Stimulated activated CD8-positive, alpha-beta memory T cell treated with anti-CD3 and anti-CD28 coated beads, Interleukin-4, amount 100 ng/mL, for 24 hours (primary cell): ENCODE measurements at places on chromosomes 5 and 9.

DNA sequence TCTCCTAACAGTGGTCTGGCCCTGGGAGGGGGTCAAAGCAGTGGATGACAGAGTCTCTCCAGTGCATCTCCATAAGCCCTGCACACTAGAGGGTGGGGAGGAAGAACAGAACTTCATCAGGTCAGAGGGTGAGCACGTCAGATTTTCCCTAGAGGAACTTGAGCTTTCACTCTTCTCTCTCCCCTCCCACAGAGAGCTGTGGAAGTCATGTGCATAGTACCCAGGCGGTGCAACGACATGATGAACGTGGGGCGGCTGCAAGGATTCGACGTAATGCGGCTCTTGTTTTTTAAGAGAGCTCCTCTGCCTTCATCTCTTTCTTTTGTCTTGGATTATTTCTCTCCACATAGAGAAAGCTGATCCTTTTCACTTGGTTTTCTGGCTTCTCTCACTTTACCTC, 100.2 kb upstream of the OTULINL start:
- DNase-seq, result no peak

DNA sequence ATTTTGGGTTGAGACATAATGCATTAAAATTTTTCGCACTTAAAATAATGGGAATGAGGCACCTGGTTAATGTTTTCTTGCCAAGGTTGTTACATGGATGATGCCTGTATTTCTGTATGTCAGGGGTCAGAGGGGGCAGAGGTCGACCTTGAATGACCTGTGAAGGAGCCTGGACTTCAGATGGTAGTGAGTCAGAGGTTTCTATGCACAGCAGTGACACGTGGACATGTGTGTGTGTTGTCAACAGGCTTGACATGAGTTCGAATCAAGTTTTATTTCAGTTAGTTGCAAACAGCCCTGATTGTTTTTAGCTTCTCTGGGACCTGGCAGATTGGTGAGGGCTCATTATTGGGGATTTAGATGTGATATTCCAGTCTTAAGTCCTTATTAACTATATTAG, 3.6 kb downstream of the IL5 start:
- DNase-seq, result no peak

DNA sequence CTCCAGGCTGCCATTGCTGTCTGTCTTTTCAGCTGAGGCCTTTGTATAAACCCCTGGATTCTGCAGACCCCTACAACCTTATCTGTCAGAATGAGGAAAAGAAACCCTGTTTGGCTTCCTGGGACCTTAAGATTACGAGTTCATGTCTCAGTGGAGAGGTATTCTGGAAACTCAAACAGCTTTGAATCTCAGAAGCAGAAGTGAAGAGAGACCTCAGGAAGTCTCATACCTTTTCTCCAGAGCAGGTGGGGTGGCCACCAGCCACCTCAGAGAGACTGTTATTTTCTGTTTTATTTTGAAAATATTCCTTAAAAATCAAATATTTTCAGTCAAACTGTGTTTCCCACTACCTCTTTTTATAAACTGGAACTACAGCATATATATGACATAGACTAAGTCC, 457.5 kb downstream of the TMEM232 start:
- DNase-seq, result no peak

DNA sequence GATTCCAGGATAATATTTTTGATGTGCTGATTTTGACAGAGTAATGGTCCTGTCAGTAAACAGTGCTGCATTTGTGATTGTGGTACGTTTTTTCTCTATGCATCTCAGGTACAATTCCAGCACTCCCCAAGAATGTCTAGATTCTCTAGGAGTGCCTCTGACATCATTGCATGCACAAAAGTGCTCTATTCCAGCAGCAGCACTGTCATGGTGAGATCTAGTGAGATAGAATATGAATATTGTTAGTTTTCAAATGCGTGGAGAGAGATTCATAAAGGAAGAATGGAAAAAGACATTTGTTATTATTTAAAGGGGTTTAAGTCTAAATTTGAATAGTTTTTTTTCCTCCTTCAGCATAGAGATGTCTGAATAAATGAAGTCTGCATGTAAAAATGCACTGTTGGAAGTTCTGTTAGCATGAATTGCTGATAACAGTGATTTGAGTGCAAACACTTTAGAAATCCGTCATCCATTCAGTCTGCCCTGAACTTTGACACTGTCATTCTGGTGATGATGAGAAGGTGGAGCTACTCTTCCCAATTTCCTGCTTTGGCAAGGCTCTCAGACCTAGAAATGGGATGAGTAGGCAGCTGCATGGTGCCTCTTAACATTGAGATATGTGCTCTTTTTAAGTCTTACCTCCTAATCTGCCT, 84.6 kb downstream of the GAPVD1 start:
- DNase-seq, result no peak

- no peak for DNase-seq
These were observed 48.9 kb downstream of the MED27 start for GRCh38 chr9:132030626-132031325.

- no peak for DNase-seq
These were observed 32.1 kb downstream of the PIK3R1 start for GRCh38 chr5:68247627-68248026.

GRCh38 chr9:89362647-89363310, 44.5 kb downstream of the SECISBP2 start:
- no peak for DNase-seq

GRCh38 chr5:151686674-151687407, at the start of gene SPARC:
Gene SPARC, minus strand, starts transcription at chr5:151686915. Its CDS starts 10,727 bp downstream, at chr5:151676188.
- DNase-seq, result no peak

DNA sequence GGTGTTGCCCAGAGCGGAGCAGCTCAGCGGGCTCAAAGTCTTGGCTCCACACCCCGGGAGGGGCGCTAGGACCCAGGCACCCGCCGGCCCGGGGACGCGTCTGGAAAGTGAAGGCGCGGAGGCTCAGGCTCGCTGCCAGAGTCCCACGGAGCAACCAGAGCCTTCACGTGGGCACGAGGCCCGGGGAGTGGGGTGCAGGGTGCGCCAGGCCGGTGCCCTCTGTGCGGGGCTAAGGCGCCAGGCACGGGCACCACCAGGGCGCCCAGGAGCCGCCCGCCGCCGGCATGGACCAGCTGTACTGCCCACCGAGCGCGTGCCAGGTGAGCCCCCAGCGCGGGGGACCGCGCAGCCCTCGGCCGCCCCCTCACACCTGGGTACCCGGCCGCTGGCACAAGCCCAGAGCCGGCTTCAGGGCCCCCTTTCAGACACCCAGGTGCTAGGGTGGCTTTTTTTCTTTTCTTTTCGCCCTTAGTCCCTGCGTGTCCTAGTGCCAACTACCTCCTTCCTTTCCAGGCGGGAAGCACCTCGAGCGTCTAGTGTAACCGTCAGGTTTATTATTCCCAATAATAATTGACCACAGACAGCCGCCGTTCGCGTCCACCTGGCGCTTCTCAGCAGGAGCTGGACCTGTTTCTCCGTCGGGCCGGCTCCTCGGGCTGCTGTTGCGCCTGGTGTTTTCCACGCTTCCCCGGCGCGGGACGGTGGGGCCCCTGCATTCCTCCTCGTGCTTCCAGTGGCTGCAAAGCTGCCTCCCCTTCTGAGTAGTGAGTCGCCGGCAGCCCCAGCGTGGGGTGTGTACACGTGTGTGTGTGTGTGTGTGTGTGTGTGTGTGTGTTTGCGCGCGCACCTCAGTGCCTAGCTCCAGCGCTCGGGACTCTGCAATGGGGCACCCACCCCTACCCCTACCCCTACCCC, 30.1 kb upstream of the PDE8B start:
- no peak for DNase-seq

- no peak for DNase-seq
These were observed 861 bp downstream of the NTRK2 start for GRCh38 chr9:84670138-84671041.

DNA sequence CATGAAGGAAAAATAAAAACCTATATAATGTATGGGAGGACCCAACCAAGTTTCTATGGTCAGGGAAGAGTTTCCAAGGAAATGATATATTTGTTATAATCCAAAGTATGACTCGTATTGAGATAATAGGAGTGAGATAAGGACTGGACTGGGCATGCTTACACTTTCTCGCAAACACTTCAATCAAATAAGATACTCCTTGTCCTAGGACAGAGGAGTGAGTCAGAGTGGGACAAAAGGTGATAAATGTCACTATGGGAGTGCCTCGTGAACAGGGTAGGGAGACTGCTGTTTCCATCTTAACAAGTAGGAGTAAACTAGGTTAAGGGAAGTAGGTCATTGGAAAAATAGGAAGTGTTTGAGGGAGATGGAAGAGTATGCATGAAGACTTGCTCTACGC, 47.2 kb downstream of the MACIR start:
- no peak for DNase-seq

DNA sequence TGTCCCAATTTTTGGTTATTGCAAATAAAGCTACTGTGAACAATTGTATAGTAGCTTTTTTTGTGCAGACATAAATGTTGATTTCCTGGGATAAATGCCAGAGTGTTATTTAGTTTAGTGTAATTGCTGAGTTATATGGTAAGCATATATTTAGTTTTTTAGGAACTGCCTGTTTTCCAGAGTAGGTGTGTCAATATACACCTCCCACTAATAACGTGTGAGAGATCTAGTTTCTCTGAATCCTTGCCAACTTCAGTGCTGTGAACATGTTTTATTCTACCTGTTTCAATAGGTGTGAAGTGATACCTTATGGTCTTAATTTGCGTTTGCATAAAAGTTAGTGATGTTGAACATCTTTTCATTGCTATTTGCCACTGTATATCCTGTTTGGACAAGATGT, 9.1 kb upstream of the OR2S2 start:
- DNase-seq, result no peak

GRCh38 chr5:127840198-127840524, 137.0 kb downstream of the CCDC192 start:
- DNase-seq, result no peak

- DNase-seq, result no peak
These were observed 459.4 kb upstream of the NMUR2 start for GRCh38 chr5:152864447-152864846.

GRCh38 chr9:38422555-38423260, 1.5 kb downstream of the IGFBPL1 start:
- DNase-seq, result no peak

GRCh38 chr5:133797167-133797566, 171.3 kb downstream of the C5orf15 start:
- DNase-seq, result no peak

- no peak for DNase-seq
These were observed 71.0 kb downstream of the C5orf15 start for GRCh38 chr5:133897431-133897830.

DNA sequence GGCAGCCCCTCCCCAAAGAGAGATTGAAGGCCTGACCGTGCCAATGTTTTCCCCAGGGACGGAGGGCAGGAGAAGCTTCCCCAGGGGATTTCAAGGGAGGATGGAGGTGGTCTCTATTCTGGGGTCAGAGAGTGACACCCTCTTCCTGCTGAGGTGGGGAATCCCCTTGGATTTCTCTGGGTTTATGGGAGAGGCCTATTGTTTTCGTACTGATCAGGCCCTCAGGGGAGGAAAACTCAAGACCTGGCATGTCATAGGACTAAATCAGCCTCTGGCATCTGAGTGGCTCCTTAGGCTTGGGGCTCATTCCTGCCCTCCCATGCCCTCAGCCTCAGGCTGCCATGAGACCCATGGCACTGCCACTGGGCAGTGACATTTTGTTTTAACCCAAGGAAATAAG, 44.6 kb downstream of the IRF1 start:
- DNase-seq, result no peak

GRCh38 chr9:37801287-37801850, 772 bp downstream of the DCAF10 start:
- peak; percentile 18 for DNase-seq

DNA sequence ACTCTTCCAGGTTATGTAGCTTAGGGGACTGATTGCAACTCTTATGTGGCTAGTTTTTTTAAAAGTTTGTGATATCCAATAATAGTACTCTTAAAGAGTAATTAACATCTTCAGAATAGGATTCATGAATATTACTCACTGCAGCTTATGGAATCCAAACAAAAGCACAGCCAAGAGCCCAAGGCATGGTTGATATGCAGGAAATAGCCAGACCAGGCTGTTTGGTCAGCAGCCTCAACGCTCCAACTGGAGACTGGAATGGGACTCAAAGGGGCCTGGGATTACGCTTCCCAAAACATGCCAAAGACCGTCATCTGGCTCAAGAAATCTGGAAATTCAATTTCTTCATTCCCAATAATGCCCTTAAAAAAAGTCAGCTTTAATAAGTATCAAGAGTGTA, 268.6 kb downstream of the SEC61B start:
- DNase-seq, result no peak

- DNase-seq, result no peak
These were observed 93.6 kb upstream of the PITX1 start for GRCh38 chr5:135127439-135128240.

DNA sequence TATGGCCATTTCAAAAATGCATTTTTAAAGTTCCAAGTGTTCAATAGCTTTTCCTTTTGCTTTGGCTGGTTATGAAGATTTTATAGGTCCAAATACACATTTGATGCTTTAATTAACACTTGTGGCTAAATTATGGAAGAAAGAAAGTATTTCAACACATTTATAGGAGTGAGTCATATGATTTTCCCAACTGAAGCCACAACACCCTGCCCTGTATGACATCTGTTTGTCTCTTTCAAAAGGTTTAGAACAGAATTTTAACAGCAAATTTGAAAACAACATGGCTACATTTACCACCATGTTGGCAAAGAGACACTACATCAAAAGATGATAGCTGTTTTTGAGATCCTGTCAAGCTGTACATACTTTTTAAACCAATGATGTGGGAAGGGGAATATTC, 99.4 kb downstream of the TMEM174 start:
- no peak for DNase-seq

DNA sequence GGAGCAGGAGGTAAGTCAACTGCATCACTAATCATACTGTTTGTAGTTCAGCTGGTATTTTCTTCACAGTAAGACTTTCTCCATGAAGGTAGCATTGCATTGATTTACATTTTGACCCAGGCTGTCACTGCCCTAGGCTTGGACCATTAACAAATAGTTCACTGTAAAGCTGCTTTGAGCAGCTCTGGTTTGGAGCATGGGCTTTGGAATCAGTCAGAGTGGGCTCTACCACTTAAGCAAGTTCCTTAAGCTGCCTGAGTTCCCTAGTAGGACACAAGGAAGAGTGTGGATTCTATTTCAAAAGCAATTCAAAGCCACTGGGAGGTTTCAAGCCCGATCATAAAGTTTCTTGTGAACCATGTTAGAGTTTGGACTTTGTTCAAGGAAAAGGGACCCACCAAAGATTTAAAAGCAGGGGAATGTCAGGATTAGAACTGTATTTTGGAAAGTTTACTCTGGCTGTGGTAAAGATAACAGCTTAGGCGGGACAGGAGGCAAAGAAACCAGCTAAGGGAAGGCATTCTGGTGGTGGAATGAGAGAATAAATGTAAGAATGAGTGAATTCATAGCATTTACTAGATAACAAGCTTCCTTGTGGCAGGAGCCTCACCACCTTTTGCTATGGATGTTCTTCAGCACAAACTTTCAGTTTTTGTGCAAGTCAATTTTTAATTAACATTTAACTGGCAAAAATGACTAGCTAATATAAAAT, 12.3 kb upstream of the PANK3 start:
- DNase-seq, result no peak

DNA sequence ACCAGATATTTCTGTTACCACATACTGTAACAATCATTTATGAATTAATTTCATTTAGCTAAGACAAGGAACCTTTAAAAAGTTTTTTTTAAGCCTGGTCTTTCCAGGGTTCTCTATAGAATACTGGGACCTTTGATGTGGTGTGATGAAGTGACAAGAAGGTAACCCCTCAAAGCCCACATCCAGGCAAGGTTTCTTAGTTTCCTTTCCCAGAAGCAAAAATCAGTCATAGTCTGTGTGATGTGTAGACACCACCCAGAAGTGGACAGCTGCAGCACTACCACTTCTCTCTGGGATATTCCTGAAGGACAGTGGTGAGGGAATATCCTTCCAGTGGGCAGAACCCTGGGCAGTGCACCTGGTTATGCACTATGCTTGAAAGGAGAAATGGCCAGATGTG, 115.6 kb downstream of the TTC39B start:
- no peak for DNase-seq
